Left ventricle myocardium inferior (tissue), 1 donor: ENCODE measurements at places on chromosomes 6 and 20.

DNA sequence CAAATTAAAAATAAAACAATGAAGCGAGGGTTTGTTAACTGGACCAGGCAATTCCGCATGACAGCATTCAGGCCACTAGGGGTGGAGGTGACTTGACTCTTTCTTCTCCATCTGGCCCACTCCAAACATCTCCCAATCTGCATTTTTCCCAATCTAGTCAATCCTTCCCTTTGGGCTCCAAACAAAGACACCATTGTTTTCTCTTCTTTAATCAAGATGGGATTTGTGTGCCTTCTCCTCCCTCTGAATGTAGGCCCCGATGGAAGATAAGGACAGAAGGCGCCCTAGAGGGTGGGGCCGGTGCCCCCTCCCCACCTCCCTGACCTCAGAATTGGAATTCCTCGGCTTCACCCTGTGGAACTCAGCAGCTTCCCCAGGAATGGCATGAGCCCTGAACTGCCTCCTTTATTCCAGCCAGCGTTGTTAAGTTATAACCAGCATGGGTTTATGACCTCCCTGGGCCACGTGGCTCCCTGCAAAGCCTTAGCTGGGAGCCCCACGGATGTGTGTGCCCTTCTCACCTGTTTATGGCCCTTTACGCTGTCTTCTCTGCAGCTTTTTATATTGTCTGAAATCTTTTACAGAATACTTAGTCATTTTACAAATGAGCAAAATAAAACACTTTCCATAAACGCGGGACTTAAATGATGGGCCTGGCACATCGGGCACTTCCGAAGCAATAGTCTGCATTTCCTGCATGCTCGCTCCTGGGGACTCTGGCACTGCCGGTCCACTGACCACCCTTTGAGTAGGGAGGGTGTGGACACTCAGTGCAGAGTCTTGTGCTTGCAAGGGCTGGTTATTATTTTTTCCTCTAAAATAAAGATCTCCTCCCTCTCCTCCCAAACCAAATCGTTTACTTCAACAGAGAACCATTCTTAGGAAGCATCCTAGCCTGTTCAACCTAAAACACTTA lies 24.5 kb downstream of the OVOL2 start:
- no peak for DNase-seq

DNA sequence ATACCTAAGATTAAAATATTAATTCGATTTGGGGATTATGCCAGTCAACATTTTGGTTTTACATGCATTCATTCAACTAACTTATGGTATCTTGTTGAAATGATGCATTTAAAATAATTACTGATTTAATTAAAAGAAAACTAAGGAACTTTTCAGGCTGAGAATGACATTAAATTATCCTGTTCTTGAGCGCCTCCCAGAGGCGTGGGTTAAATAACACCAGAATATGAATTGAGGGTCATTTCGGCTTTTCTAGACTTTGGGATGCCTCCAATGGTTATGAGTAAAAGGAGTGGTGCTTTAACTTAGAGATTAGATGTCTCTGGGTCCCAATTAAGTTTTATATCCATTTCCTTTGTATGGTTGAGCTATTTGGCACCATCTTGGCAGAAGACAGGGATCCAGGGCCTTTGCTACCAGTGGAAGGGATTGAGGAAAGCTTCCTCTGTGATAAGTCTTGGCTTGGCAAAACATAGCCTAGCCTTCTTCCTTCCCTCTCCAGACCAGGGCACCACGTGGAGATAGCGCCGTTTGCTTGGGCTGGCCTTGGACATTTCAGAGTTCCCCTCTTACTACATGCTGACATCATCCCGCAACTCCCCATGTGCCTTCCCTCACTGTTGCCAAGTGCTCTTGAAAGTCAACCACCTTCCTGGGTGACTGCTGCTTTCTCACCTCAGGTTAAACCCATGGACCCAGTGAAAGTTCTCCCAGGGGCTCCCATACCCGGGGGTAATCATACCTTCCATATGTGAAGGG lies 28.7 kb downstream of the GNAS start:
- no peak for DNase-seq

DNA sequence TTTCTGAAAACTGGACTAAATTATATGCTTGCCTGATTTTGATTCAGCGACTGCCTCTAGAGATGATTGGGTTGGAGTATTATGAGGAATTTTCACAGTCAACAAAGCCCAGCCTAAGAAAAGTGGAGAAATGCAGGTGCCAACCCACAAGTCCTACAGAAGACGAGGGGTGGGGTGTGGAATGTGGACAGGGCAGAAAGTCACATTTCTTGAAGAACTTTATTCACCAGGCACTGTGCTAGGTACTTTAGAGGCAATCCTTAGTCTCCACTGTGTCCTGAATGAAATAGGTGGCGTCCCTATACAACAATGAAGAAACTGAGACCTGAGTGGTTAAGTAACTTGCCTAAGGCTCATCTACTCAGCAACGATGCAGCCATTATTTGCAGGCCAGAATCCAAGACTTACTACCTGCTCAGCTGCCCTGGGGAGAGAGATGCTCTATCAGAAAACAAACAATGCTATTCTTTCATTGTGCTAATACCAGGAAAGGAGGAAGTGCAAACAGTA lies 106.3 kb downstream of the RNF144B start:
- no peak for DNase-seq

- DNase-seq: no peak
These were observed 107.8 kb downstream of the CDC5L start for GRCh38 chr6:44495036-44495901.

- no peak for DNase-seq
These were observed 331.8 kb downstream of the RIMS1 start for GRCh38 chr6:72218125-72218524.
